ENCODE measurements at places on chromosomes 12 and 14.

GRCh38 chr14:69321601-69322330 lies 61.8 kb downstream of the GALNT16 start:
- DNase-seq, result no peak

DNA sequence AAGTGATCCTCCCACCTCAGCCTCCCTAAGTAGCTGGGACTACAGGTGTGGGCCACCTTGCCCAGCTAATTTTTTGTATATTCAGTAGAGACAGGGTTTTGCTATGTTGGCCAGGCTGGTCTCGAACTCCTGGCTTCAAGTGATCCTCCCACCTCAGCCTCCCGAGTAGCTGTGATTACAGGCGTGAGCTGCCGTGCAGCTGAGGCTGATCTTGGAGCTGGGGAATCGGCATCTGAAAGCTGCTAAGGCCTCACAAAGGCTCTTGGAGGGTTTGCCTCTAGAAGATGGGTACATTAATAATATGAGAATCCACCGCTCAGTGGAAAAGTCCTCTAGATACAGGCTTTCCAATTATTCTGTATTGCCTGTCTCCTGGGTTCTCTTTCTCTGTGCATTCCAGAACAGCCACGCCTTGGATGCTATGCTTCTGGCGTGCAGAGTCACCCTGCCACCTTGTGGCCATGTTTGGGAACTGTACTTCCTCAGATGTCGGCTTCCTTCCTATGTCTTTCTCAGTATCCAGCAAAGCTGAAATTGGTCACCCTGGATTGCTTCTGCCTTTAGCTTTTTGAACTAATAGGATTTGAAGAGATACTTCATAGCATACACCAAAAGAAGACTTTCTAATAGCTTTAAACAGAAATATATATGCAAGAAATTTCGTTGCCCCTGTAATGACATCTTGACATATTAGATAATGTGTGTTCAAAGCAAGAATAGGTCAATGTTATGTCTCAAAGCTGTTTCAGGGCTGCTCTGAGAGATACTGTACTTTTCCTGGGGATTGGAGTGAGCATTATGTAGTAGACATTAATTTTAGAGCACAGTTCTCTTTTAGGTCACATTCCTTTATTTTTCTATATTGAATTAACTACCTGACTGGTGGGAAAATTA lies 75.4 kb downstream of the SNAPC1 start:
- DNase-seq, result peak; percentile 81

DNA sequence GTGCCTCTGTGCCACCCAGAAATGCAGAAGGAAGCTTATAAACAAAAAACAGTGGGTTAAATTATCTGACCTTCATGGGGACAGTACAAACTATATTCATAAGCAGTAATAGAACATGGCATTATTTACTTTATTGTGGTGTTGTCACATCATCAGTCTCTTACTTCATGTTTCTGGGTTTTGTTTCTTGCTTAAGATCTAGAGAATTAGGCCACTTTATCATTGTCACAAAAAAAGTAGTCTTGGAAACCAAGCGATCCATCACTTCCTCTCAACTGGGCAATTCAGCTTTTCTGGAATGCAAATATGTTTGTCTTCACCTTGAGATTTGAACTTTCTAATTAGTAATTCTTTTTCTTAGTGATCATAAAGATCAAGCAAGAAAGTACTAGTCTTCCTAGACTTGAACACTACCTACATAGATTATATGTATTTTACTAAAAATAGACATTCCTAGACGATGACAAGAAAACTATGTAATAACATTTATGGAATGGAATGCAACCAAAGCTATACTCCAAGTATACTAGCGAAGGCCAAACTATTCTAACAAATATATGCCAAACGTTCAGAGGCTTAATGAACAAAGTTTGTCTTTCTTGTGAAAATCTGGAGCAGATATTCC lies 363.4 kb downstream of the DAD1 start:
- DNase-seq, result peak; percentile 65

DNA sequence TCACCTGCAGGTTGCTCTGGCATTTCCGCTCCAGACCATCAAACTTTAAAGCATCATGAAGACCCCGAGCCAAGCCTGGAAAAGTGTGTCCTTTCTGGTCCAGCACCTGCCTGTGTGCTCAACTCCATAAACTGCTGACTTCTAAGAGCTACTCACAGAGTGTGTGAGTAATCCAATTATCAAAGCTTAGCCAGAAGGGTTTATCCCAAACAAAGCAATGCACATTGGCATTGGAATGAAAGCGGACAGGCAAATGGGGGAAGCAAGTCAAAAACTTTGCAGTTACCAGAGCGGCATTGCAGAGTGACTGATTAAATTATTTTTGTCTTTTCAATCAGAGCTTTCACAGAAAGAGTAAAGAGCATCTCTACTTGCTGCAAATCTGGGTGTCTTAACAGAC lies 1262.4 kb upstream of the SEL1L start:
- no peak for DNase-seq

DNA sequence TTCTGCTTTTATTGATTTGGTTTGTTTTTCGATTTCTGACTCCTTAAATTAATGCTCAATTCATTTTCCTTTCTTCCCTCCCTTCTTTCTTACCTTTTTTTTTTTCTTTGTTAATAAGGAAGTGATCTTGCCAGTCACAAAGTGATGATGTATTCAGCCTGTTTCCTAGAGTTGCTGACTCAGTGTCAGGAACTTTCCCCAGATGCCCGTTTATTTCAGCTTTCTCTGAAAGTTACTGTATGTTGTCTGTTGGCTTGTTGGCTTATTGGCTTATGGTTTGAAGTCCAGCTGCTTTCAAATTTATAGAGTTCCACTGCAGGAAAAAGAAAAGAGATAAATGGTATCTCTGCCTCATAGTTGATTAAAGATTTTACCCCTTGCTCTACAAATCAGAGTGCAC lies 12.4 kb upstream of the SLC6A15 start:
- no peak for DNase-seq

DNA sequence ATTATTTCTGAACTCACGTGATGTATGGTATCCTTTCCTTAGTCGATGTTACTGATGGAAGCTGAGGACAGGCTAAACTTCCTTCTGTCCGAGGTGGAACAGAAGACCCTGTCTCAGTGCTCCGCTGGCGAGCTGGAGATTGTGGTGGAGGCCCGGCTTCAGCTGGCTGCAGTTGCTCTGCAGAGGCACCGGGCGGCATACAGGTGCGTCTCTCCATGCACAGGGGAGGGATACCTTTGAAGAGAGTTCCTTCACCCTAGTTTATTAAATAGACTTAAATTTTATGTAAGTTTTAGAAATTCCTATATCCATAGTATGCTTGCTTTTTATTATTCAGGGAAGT lies 186.7 kb upstream of the NEDD1 start:
- DNase-seq, result no peak

DNA sequence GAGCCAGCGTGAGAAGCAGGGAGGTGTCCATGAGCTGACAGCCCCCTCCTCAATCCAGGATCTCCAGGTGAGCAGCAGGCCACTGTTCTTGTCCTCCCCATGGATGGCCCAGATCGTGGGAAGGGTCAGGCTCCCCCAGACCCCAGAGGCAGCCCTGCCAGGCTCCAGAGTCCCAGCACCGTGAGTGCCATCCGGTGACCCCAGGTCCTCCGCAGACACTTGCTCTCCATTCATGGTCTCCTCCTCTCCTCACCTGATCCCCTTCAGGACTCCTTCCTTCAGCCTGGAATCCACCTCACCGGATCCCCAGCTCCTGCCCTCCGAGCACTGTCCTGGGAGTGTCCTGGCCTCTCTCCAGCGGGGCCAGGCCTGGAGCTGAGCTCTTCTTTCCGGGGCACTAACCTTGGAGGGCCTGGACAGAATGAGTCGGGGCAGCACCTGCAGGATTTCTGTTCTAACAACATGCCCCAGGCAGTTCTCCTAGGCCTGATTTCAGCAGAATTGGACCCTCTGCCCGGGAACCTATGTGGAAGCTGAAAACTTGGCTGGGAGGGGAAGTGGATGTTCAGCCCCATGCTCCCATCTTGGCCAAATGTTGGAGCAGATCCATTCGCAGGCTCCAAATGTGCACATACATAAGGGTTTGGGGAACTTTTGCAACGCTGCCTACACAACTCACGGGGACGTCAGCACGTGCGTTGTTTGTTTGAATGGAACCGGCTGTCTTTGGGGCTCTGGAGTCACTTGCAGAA lies 341.6 kb upstream of the SFSWAP start:
- no peak for DNase-seq

DNA sequence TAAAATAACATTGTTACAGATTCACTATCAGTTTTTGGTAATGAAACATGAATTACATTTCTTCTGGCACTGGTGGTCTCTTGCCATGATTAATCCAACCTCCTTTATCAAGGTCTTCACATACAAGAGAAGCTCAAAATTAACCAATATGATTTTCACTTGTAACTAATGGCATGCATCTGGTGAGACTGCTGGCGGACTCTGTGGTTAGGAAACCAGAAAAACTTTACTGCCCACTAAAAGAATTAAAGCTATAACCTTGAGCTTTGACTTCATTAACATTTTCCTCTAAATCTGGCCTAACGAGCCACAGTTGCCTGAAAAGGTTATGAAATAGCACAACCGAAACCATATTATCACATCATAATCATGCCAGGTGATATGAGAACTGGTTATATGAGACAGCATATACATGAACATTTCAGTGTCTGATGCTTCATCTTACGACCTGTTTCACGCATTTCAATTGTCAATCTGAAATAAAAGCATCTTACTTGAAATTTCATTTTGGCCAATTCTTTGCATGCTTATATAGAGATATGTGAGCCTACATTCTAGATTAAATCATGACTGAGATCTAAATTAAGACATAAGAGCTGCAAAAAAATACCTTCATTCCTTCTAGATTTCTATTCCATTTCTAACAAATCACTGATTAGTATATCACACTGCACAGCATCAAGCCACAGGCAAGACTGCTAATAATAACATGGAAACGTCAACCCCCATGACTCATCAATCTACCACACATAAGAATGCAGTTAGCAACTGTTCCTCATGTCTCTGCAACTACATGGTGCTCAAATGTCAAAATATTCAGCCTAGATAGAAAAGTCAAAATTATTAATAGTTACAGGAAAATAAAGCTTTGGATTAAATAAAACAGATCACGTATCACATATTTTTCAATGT lies 89.3 kb downstream of the OSBPL8 start:
- DNase-seq, result peak; percentile 96

DNA sequence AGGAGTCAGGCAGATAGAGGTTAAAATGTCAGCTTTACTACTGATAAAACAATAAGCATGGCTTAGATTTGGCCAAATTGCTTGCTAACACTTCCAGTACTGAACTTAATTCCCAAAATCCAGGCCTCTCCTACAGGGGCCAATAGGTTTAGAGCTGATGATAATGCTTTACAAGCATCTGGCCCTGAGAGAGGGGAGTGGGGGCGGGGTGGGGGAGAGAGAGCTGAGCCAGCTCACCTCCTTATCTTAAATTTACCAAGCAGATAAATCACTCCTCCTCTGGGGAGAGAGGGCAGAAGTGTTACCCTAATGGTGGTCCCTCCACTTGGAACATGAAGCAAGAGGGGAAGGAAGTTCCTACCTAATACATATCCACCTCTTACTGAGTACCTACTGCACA lies 182.2 kb upstream of the CRY1 start:
- no peak for DNase-seq

GRCh38 chr12:87642245-87642644 lies 387.0 kb downstream of the C12orf50 start:
- DNase-seq, result no peak

GRCh38 chr12:22262309-22262708 lies 72.2 kb downstream of the ST8SIA1 start:
- no peak for DNase-seq

DNA sequence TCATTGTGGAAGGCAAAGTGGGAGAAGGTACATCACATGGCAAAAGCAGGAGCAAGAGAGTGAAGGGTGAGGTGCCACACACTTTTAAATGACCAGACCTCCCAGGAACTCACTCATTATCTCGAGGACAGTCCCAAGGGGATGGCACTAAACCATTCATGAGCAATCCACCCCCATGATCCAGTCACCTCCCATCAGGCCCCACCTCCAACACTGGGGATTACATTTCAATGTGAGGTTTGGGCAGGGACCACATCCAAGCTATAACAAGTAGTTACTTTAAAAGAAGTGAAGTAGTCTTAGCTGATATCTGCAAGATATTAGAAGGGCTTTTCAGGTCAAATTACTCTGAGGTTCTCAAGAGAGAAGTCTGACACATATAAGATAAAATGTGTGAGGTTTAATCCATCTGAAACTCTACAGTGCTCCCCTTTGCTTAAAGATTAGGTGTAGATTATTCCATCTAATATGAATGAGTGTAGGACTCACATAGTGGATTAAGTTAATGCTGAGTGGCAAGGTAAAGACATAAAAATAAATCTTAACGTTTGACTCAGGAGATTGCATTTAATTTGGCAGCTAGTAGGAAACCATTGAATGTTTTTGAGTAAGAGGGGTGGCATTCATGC lies 130.8 kb downstream of the TMX1 start:
- peak; percentile 30 for DNase-seq

DNA sequence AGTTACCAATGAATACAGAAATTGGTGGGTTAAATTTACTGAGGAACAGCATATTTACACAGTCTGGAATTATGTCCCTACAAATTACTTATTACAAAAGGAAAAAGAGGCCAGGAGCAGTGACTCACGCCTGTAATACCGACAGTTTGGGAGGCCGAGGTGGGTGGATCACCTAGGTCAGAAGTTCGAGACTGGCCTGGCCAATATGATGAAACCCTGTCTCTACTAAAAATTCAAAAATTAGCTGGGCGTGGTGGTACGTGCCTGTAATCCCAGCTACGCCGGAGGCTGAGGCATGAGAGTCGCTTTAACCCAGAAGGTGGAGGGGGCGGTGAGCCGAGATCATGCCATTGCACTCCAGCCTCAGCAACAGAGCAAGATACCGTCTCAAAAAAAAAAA lies 52.6 kb downstream of the HECTD1 start:
- peak; percentile 15 for DNase-seq

DNA sequence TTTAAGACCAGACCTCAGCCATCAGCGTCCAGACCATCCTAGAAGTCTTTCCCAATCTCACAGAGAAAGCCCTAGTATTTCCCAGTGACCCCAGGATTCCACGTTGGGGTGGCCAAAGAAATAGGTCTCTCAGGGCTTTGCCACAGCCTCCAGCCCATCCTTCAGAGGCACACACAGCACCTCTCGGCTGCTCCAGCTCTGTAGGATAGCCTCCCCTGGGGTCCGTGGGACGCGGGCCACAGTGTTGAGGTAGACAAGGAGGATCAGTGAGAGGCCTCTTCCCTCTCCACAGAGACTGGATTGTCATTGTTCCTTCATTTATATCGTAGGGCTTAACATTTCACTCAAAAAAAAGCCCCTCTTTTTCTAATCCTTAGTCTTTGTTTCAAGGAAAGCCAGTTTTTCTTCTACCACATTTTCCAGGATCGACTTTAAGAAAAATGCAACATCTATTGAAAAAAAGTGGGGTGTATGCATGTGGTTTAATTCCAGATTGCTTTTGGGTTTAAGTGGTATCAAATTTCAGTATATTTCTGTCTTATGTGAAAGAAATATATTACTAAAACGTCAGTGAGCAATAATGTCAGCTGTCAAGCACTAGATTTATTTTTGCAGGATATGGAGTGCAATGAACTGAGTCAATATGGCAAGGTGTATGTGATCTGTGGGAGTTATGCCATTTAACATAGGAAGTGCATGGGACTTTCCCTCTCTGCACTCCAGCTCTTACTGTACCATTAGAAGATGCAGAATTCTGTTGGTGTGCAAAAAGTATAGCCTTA lies 187.5 kb downstream of the MSRB3 start:
- no peak for DNase-seq
